ENCODE measurements at places on chromosomes 4 and X.

DNA sequence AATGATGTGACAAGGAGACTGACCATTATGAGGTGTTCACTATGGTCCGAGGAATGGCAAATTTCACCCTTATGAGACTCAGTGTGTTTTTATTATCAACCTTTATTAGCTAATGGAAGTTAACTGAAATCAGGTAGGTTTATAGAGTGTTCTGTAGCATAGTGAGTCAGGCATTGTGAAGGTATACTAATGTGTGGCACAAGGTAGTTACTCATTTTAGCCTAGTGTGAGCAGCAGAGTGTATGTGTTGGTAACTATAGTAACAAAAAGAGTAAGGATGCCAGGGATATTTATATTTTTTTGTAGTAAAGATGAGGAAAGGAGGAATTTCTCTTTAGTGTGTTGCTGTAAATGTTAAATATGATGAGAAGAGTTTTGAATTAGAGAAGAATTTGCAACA lies 12.0 kb downstream of the PDLIM5 start:
- no peak for DNase-seq

DNA sequence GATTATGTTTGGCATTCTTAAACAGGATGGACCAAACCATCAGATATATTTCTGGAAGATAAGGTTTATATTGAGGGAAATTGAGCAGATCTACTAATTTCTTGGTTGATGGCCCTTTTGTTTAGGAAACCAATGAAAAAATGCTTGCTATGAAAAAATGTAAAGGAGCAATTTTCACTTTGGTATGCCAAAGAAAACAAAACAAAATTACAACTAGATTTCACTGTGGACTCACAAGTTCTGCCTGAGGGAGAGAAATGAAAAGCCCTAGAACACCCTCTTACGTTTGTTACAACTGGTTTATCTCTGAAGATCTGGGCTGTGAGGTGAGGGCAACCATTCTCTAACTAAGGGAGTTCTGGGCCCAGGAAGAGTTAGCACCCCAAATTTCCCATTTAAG lies 122.5 kb upstream of the IL15 start:
- no peak for DNase-seq

GRCh38 chr4:154616287-154616686 lies 3.8 kb upstream of the FGG start:
- DNase-seq, result no peak

- DNase-seq, result no peak
These were observed 78.8 kb downstream of the RNF150 start for GRCh38 chr4:141054446-141054845.

- no peak for DNase-seq
These were observed 82.1 kb downstream of the PPP2R2C start for GRCh38 chr4:6390356-6390755.

DNA sequence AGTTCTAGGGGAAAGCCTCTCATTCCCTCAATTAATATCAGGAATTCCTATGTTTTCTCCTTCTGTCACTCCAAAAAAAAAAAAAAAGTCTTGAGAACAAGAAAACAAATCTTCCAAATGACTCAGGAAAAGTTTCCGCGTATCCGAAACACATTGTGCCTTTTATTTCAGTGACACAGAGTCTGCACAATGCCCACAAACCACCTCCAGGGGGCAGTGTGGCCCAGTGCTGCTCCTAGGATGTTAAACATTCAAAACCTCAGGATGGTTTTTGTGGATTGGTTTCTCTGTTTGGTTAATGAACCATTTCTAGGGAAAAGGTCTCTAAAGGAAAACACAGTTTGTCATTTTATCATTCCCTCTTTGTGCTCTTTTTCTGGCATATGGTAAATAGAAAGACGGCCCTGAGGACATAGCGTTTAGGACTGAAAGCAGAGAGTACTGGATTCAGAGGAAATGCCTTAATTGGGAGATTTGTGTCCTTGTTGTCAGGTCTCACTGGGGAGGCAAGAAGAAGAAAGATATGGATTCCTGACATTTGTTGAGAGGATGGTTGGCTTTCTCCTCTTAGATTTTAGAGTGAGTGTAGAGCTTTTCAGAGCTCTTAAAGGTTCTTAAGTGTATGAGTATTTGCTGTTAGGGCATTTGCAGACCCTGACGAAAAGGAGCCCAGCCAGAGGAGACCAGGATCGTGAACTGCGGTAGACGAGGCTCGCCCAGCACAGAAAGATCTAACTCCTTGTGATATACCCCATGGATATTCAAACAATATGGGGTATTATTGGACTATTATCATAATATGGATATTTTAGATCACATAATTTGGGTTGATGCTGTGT lies 65.7 kb upstream of the MAP9 start:
- peak; percentile 52 for DNase-seq

- DNase-seq, result no peak
These were observed 11.1 kb downstream of the GASK1B start for GRCh38 chr4:158161551-158162354.

DNA sequence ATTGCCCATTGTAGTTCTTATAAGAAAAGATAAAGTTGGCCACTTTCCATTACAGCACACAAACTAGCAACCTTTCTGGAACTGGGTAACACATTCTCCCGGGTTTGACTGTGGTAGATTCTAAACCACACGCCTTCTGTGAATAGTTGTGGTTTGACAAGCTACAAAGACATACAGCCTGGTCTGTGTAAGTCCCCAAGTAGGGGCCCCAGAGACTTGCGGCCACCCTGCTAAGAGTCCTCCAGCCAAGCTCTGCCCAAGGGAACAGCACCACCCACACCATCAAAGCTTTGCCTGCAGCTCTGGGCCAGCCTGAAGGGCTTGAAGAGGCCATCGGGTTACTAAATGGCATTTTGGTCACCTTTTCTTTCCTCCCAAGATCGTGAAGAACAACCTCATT lies 203.4 kb downstream of the MAML3 start:
- peak; percentile 82 for DNase-seq

DNA sequence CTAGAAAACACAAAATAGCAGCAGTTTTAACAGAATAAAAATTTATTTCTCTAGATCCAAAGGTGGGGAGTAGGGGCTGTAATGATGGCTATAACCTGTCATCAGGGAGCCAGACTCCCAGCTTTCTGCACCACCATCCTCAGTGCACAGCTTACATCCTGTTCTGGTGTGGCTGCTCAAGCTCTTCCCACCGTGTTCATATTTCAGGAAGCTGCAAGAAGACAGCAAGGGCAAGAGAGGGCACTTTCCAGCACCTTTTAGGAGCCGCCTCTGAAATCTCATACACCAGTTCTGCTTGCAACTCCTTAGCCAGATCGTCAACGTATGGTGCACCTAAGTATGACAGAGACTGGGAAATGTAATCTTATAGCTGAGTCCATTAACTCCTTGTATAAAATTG lies 253.7 kb downstream of the CENPC start:
- no peak for DNase-seq

- DNase-seq, result no peak
These were observed 97.6 kb downstream of the SLC34A2 start for GRCh38 chr4:25753239-25753638.

GRCh38 chr4:40281913-40282312 lies 53.2 kb upstream of the CHRNA9 start:
- no peak for DNase-seq

GRCh38 chr4:183746305-183747229 lies 87.5 kb downstream of the TRAPPC11 start:
- no peak for DNase-seq

GRCh38 chr4:22556495-22556894 lies 40.6 kb upstream of the ADGRA3 start:
- DNase-seq, result no peak

DNA sequence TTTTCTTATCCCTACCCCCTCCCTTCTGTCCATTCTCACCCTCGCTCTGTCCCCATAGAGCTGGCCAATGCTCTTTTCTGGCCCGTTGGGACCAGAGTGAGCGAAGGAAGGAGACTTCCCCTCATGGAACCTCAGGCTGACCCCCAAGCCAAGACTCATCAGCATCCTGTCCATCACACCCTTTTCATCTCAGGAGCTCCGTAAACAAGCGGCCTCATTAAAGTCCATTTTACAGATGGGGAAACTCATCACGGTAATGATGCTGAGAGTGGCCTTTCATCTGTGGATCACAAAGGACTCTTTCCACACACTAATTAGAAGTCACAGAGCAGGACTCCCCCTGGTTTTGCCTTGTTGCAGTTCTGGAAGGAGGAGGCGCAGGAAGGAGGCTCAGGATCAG lies 67.4 kb upstream of the SLC34A2 start:
- no peak for DNase-seq

DNA sequence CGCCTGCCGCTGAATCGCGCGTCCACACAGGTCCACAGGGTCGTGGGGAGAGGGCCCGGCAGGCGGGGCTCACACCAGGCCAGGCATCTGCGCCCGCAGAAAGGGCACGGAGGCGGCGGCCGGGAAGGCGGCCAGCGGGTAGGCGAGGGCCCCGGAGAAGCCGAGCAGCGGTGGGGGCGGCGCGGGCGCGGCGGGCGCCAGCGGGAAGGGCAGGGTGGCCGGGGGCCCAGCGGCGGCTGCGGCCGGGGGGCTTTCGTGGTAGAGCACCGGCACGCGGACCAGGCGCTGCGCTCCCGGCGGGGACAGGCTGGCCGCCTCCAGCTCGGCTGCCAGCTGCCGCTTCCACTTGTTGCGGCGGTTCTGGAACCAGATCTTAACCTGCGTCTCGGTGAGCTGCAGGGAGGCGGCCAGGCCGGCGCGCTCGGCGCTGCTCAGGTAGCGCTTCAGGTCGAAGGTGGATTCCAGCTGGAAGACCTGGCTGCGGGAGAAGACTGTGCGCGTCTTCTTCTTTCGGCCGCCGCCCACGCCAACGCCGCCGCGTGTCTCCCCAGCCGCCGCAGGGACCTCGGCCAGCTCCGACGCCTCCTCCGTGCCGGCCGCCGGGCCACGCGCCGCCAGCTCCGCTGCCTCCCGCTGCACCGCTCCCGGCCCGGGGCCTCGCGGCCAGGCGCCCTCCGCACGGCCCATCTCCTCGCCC lies 3.9 kb downstream of the HMX1 start:
- no peak for DNase-seq

DNA sequence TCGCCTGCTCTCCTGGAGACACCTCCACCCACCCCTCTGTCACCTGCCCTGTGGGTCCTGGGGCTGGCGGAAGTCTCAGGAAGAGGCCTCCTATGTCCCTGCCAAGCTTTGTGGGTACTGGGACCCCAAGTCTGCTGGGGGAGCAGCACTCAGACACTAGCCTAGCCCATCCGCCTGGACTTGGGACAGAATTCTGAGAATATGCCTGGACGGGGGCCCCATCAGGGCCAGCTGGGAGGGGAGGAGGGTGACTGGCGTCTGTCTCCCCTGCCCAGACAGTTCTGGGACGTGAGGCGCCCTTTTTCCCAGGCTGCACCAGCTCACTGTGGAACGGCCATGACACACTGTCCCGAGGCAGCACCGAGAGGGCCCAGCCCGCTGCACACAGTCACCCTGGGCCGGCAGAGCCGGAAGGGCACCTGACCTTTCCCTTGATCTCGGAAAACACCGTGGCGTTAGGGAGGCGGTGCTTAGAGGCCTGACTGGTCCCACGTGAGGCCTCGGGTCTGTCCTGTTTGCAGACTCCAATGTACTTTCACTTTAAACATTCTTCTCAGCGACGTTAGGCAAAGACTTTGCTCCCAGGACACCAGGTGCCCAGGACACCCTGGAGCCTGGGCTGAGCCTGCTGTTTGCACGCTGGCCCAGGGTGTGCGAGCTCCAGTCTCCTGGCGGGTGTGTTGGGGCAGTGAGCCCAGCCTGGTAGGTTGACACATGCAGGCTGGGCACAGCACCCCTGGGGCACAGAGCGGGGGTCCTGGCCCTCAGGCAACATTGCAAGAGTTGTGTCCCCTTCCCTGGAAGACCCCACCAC lies 700 bp downstream of the SLC26A1 start:
- DNase-seq, result no peak

DNA sequence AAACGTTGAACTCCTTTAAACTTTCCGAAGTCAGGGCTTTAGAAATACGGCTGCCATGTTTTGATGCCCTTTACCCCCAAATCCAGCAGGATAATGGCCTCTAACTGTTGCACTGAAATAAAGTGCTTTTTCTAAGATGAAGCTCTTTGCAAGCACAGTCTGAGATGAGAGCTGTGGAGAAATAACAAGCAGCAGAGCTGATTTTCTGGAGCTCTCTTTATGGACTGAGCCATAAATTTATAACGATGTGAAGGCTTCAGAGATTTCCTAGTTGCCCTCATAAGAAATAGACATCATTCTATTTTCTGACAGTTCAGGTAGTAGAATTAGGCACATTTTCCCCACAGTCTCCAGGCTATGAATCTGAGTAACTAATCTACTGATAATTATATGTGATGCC lies 567.3 kb downstream of the PDHA2 start:
- no peak for DNase-seq

GRCh38 chrX:56728321-56728720 lies 722 bp upstream of the NBDY start:
- DNase-seq, result no peak

DNA sequence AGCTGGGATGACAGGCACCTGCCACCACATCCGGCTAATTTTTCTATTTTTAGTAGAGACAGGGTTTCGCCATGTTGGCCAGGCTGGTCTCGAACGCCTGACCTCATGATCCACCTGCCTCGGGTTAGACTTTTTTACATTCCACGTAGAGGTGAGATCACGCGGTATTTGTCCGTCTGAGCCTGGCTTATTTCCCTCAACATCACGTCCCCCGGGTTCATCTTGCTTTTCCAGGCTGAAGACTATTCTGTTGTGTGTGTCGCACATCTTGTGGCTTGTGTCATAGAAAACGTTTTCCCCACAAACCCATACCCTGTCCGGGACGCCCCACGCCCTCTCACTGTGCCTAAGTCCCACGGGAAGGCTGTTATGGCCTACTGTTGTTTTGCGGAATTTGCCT lies 185.3 kb downstream of the CRLF2 start:
- peak; percentile 11 for DNase-seq

DNA sequence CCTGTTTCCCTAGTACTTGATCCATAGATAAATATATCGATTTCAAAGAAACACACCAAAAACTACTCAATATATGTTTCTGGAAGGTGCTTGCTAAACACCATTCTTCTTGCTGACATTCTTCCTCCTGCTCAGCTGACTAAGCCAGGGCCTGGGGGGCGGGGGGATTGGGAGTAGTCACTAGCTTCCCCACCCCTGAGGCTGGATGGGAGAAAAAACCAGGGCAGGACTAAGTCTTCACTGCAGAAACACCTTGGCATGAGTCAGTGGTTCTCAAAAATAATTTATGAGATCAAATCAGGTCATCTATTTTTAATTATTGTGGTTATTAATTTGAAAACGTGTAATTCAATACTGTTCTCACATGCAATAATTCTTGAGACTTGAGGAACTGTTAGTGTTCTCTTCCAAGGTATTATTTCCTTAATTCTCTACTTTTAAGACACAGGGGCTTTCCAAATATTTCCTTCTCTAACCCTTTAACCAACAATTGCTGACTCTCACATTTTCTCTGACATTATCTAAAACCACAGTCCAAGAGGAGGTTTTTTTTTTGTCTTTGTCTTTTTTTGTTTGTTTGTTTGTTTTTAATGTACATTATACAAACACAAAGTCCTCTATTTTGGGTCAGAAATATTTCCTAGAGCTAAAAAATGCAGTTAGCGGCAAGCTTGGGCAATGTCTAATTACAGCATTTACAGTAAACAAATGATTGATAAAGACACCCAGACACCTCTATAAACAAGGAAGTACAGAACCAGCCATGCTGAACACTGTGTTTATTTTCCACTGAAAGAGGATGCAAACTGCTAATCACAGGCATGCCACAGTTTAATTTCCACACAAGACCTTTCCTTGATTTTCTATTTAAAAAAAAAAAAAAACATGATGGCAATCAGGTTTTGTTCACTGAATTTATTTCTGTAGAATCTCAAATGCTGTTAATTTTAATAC lies 120.3 kb upstream of the USP9X start:
- DNase-seq, result no peak

Data from activated CD4-positive, alpha-beta T cell treated with anti-CD3 and anti-CD28 coated beads, Interleukin-2, amount 50 U/mL, for 16 hours (primary cell).